Head of caudate nucleus (tissue), 42 donors: ENCODE measurements at places on chromosomes 1 and 21.

DNA sequence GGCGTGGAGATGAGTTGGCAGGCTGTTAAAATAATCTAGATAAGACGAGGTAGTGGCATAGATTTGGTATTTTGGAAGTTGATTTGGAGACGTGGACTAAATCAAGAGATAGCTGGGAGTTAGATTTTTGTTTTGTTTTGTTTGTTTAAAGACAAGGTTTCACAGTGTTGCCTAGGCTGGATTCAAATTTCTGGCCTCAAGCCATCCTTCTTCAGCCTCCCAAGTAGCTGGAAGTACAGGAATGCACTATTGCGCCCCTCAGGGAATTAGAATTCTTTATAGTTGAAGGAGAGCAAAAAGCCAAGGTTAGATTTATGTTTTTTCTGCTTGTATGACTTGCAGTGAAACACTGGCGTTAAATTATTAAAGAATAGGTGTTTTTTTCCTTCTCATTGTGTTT lies 22.3 kb upstream of the SNRPE start:
- DNase-seq: no peak

GRCh38 chr1:32239337-32239736 lies 7.7 kb upstream of the FAM167B start:
- DNase-seq: no peak

DNA sequence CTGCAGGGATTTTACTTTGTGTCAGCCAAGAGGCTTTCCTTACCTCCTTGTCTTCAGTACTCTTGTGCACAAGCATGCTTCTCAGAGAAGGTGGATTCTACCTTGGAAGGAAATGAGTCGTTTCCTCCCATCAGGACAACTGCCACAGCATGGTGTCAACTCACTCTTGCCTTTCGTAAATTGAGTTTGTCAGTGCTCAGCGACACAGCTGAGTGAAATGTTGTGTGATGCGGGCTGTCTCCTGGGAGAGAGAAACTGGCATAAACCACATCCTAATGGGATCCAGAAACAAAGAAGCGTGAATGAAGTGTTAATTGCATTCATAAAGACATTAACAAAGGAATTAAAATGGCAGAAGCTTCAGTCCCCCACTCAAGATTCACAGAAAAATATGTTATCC lies 51.5 kb upstream of the SLC22A15 start:
- DNase-seq: no peak

DNA sequence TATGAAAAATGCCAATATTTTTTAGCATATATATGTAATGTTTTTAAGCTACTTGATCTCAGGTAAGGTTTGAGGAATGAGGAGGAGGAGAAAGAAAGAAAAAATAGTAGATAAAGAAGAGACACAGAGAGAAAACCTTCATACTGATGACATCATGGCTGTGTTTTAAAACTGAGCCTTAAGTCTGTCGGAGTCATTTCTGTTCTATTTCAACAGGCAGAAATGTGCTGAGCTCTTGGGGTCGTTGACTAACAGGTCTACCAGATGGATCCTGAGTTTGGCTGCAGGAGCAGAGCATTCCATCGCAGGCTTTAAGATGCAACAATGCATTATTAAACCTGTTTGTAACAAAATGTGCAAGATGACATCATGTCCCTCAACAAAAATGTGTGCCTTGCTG lies 356.0 kb downstream of the TGFB2 start:
- DNase-seq: no peak

GRCh38 chr1:101330427-101331130 lies 93.8 kb downstream of the S1PR1 start:
- DNase-seq: no peak

DNA sequence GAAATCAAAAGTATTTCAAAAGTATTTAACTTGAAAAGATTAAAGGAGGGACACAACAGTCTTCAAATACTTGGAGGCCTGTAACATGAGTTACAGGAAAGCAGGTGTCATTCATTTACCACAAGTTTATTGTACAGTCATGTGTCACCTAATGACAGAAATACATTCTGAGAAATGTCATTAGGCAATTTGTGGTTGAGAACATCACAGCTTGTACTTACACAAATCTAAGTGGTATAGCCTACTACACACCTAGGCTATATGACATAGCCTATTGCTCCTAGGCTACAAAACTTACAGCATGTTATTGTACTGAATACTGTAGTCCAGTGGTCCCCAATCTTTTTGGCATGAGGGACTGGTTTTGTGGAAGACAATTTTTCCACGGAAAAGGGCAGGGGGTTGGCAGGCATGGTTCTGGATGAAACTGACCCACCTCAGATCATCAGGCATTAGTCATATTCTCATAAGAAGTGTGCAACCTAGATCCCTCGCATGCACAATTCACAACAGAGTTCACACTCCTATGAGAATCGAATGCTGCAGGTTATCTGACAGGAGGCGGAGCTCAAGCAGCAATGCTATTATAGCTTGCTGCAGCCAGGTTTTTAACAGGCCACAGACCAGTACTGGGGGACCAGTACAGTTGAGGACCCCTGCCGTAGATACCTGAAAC lies 25.0 kb upstream of the PHTF1 start:
- DNase-seq: no peak

- peak; percentile 63 for DNase-seq
Measured at GRCh38 chr1:181514298-181515290, 31.3 kb downstream of the CACNA1E start.

DNA sequence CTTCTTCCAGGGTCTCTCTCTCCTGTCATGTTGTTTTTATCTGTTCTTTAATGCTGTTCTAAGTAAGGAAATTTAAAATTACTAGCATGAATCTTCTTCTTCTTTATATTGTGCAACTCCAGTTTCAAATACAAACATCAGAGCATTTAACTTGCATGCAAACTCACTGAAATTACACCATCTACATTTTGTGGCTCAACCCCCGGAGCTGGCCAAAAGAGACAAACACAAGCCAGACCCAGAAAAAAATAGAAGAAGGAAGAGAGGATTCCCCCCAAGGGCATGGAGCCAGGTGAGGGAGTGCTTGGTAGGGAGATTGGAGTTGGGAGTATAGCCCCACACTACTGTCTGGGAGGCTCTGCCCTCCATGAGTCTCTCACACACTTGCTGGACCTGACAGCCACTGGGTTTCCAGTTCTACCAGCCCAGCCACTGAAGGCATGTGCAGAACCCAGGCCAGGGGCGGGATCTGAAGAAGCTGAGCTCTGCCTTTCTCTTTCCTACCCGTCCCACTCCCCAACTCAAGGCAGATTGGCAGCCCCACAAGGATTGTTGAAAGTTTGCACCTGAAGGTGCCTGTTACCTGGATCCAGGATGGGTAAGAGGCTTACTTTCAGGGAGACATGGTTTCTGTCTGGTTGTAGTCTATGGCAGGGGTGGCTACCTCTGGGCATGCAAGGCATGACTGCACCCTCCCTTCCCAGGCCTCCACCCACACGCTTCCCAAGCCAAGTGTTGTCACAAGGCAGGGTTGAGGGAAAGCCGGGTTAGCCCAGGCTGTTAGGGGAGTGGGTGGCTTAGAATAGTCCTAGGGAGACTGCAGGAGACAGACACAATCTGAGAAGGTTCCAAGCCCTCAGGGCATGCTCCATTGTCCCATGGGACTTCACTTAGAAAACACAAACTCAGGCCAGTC lies 297.2 kb downstream of the TGFB2 start:
- DNase-seq: no peak

DNA sequence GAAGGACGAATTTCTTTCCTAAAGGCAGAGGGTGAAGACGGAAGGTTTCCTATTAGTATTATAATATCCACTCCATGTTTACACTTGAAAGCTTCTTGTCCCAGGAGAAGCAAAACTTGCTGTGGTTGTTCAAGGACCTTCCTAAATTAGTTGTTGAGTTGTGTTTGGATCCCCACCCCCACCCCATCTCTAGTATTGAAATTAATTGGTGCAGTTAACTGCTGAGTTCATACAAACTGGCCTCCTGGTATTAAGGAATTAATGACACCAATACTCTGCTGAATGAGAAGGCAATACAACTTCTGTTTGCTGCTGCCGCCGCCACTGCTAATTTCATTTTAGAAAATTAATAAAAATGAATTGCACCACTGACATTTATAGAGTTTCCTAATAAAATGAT lies 308.8 kb downstream of the CAMTA1 start:
- DNase-seq: no peak

GRCh38 chr21:42574234-42575027 lies 60.8 kb downstream of the SLC37A1 start:
- DNase-seq: no peak

- no peak for DNase-seq
Measured at GRCh38 chr1:179938752-179939151, 15.9 kb upstream of the CEP350 start.

DNA sequence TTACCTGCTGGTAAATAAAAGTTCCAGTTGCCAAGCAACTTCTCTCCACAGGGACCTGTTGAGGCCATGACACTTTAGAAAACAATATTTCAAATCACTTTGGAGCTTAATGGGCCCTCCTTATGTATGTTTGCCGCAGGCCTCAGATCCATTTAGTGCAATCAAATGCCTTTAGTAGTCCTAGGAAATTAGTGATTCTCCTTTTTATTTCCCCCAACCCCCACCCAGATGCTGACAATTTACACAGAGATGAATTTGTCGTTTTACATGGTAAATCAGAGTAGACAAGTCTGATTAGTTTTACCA lies 83.6 kb downstream of the CLIC4 start:
- DNase-seq: no peak

GRCh38 chr1:38941527-38942019 lies at the start of gene RHBDL2:
TSS of gene RHBDL2 (minus strand) at chr1:38941830. CDS start at chr1:38919212, 22,618 bp downstream.
- DNase-seq: peak; percentile 79

DNA sequence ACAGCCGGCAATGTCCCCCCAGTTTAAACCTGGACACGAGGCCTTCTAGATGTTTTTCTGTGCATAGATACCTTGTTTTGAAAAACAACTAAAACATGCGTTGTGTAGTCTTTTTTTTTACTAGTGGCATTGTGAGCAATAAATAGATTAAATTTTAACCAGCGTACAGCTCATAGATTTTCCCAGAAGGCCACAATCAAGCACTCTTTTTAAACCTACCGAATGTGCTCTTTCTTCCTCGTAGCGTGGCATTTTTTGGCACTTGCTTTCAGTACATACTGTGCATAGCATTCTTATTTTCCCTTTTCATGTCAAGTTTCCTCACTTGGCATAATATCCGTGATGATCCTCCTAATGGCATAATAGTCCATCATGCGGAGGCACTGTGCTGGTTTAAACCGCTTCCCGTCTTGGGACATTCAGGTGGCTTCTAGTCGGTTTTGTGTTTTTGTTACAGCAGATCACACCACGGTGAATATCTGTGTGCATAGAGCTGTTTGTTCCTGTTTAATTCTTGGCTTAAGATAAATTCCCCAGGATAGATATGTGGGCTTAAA lies 95.3 kb downstream of the PDE9A start:
- DNase-seq: no peak

- no peak for DNase-seq
Measured at GRCh38 chr1:25657883-25658760, 41.5 kb downstream of the MAN1C1 start.

DNA sequence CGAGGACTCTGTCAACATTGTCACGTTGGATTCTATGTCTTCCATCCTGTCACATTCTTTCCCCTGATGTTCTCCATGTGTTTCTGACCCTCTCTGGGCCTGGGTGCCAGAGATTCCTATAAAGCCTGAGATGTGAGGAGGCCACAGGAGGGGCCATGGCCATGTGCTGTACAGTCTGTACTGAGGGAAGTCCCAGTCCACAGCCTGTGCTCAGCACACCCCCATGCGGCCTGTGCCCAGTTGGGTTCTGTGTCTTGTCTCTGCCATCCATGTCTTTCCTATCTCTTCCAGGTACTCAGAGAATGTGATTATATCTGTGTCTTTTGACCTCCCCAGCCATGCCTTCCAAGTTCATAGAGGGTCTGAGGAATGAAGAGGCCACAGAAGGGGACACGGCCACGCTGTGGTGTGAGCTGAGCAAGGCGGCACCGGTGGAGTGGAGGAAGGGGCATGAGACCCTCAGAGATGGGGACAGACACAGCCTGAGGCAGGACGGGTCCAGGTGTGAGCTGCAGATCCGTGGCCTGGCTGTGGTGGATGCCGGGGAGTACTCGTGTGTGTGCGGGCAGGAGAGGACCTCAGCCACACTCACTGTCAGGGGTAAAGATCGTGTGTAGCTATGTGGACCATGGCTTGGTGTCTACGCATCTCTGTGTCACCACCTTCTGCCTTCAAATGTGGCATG lies 86.1 kb downstream of the OBSCN start:
- no peak for DNase-seq

DNA sequence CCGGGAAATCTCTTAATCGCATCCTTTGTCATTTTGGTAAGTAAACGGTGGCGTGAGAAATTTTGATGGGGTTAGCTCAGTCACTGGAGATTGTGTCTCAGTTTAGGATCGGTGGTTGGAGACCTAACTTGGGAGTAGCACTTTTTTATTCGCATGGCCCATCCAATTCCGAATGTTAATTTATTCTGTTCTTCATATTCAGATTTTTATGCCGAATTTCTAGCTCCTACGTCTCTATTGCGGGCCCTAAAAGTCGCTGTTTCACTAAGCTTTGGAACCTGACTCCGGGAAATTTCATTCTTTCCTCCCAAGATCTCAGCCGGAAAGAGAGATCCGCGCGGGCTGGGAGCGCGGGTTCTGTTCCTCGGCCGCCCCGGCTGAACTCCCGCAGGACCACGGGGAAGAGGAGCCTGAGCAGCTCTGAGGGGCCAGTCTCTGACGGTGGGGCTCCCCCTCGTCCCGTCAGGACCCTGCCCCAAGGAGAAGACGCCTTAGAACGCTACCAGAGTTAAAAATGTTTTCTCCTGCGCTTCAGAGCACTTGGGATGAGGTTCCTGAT lies 279.7 kb downstream of the FAM72C start:
- no peak for DNase-seq

DNA sequence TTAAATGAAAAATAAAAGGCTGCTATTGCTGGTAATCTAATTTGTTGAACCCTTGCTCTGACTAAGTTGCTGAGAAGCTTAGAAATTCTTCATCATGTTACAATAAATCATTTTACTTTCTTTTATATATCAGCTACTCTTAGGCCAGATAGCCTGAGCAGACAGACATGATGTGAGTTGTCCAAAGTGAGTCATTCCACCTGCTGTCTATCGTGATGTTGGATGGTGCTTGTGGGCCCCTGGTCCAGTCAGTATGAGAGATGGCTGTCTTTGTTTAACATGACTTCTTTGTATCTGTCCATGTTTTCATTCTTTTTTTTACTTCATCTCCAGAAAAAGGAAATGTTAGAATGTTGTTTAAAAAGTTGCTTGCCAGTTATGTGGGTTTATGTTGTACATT lies 188.8 kb downstream of the ADGRL2 start:
- DNase-seq: no peak

DNA sequence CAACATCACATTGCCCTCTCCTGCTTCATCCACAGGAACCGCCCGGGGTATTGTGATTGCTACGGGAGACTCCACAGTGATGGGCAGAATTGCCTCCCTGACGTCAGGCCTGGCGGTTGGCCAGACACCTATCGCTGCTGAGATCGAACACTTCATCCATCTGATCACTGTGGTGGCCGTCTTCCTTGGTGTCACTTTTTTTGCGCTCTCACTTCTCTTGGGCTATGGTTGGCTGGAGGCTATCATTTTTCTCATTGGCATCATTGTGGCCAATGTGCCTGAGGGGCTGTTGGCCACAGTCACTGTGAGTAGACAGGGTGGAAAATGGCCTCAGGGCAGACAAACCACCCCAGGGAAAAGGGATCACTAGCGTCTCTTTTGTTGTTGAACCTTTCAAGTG lies 12.7 kb downstream of the ATP1A4 start:
- DNase-seq: no peak

- no peak for DNase-seq
Measured at GRCh38 chr1:180898441-180899219, 14.1 kb upstream of the KIAA1614 start.

GRCh38 chr1:65596768-65597167 lies 176.3 kb downstream of the LEPR start:
- no peak for DNase-seq

- DNase-seq: no peak
Measured at GRCh38 chr1:203176273-203177035, 828 bp upstream of the MYBPH start.
